ENCODE measurements at places on chromosomes 1 and 21. TPM values are rescaled to one million over a fixed set of nuclear protein-coding genes. Genes with fewer than 3 reads are reported as not detected.

The SPATA1 gene
- 2.1 TPM for polyA plus RNA-seq

GRCh38 chr1:237045278-237046016 is 3.5 kb downstream of the RYR2 start:
- DNase-seq, result no peak

DNA sequence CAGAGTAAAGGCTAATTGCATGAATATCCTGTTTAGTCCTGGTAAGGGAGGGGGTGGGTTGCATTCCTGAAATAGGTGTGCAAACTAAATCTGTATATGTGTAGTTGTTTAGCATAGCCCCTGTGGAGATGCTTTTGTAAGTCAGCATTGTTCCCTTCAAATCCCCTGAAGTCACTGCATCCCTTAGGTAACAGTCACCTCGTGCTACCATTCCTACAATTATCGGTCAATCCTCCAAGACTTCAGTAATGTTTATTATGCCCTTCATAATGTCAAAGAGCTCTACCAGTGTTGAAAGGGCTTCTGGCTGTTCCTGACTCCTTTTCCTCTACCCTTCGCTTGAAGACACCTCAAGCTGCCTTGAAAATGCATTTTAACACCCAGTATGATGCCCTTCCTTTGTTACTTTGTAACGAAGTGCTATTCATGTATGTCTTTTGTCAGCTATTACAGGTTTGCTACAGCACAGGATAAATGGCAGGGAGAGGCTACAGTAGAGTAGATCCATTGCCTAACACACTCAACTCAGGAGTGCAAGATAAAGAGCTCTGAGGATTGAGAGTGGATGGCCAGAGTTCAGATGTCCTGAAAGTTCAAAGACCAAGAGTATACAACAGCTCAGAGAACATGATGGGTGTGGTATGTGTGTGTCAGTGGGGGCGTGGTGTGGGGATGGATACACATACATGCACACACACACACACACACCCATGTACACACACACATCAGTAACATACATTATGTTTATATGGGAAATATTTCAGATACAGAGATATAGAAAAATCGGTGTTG is 27.4 kb upstream of the FOXD3 start:
- DNase-seq, result no peak

DNA sequence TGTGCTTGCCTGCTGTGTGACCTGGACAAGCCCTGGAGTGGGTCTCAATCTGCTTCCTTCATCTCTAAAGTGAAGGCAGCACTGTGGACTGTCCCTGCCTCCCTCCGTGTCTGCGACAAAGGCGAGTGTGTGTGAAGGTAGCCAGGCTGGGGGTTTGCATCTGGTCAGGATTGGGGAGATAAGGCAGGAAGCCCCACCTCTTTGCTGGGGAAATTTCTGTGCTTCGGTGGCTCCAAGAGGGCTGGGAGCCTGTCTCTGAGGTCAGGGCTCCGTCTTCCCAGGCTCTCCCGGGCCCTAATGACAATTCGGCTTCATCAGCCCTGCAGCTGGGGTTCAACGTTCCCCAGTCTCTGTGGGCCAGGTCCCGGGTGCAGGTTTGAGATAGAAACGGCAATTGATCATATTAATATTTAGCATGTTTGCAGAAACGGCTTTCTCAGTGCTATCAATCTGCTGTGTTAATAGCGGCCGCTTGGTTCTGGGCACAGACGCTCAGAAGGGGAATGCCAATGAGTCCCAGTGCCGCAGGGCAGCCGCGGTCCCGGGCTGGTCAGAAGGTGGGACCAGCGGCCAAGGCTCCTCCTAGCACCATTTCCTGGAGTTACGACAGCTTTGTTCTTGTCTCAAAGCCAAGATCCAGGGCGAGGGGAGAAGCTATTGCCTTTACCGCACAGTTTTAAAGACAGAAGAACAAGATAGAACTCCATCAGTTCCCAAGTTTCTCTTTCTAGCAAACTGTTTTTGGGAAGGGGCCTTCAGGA is 105.7 kb downstream of the PRDM16 start:
- no peak for DNase-seq

GRCh38 chr1:37602750-37603694 is 7.3 kb upstream of the GNL2 start:
- DNase-seq, result peak; percentile 13

The PPIAL4G gene
- polyA plus RNA-seq, result 0.09 TPM

Measured in renal cortex interstitium (tissue), 15 donors.